Smooth muscle cell of the umbilical artery (primary cell): ENCODE measurements at places on chromosomes 1 and 21. TPM values are rescaled to one million over a fixed set of nuclear protein-coding genes. Genes with fewer than 3 reads are reported as not detected.

Gene AHCTF1
- 27.9 and 48.6 TPM in 2 replicates for total RNA-seq

Gene TMEM54
- total RNA-seq, result 31.5 and 37.3 TPM in 2 replicates

Gene DYNLT5
- total RNA-seq, result 0.14 and 0.30 TPM in 2 replicates

Gene MANEAL
- total RNA-seq, result 0.30 and 0.69 TPM in 2 replicates

Gene KCTD3
- total RNA-seq, result 30.0 and 56.2 TPM in 2 replicates

Gene MAEL
- total RNA-seq, result not detected in 2 replicates

Gene DMRTA2
- total RNA-seq, result under 0.01 and 0.05 TPM in 2 replicates

Gene CDA
- total RNA-seq, result 0.92 TPM in 1 of 2 replicates, not detected in the other

Gene MCOLN2
- 0.30 and 1.9 TPM in 2 replicates for total RNA-seq

Gene SLAMF8
- total RNA-seq, result not detected in 2 replicates

Gene CFHR3
- total RNA-seq, result 0.23 TPM in 1 of 2 replicates, not detected in the other

Gene SUSD4
- under 0.01 and 0.09 TPM in 2 replicates for total RNA-seq

Gene CHI3L1
- total RNA-seq, result 2.4 and 339 TPM in 2 replicates
